ENCODE measurements at places on chromosomes 16 and 17. TPM values are rescaled to one million over a fixed set of nuclear protein-coding genes. Genes with fewer than 3 reads are reported as not detected.
A peak's percentile ranks its signal among the peaks of the same experiment; 100 is the strongest.

The PRAC2 gene
- total RNA-seq = not detected

The CACNG5 gene
- not detected for total RNA-seq

The HSD11B2 gene
- total RNA-seq = not detected

The CDH5 gene
- not detected for total RNA-seq

The OR1E2 gene
- total RNA-seq = not detected

The ATAD5 gene
- total RNA-seq = 3.5 TPM

DNA sequence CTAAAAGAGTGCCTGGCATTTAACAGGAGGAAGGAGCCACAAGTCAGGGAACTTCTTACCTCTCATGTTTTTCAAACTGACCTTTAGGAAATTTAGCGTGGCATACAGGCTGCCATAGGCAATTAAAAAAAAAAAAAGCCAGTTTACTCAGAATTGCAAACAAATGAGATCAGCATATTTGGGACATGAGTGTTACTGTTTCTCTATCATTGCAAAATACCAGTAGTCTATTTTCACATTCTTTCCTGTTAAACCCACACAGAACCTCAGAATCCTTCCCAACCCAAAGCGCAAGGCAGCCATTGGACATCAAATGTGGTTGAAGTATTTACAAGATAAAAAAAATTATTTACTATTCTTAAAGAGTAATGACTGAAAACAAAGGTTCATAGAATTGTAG is 366.4 kb upstream of the DYNLRB2 start:
- H3K36me3 ChIP-seq = no peaks in the 10 kb centered on the region
- H3K27me3 ChIP-seq = no peaks in the 10 kb centered on the region
- no peak overlapping the region for H3K4me3 ChIP-seq
- no peaks in the 10 kb centered on the region for H3K4me1 ChIP-seq

DNA sequence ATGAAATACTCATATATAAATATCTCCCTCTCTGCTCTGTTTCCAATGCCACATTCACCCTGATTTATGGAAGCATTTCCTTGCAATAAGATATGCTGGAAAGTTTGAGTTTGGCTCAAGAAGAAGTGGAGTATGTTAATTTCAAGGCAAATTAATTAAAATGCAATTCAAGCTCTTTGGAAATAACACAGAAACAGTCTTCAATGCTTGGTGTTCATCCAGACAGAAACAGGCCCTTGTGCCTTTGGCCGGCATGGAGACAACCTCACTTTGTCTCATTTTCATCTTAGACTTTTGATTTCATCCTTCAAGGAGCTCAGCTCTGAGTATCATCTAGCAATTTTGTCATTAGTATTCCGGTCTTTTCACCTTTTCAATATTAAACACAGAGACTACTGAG is 210.0 kb downstream of the C16orf95 start:
- no peak overlapping the region for H3K27ac ChIP-seq
- H3K36me3 ChIP-seq = no peaks in the 10 kb centered on the region
- no peak overlapping the region for H3K4me3 ChIP-seq
- H3K27me3 ChIP-seq = no peaks in the 10 kb centered on the region
- no peak for DNase-seq

DNA sequence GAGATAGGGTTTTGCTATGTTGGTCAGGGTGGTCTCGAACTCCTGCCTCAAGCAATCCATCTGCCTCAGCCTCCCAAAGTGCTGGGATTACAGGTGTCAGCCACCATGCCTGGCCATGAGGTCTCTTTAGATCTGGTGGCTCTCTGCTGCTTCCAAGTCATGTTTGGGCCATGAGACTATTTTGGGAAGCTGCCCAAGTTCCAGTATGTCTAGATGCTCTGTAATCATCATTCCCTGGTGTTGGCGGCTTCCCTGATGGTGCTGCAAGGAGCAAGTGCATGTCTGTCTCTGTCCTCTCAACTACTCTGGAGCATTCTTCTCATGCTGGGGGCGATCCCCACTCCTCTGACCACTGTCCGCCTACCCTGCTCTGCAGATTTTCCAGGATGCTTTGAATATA is 6.4 kb upstream of the ODF4 start:
- H3K4me1 ChIP-seq = no peaks in the 10 kb centered on the region
- no peak for DNase-seq
- H3K27ac ChIP-seq = no peak overlapping the region
- H3K36me3 ChIP-seq = no peaks in the 10 kb centered on the region

GRCh38 chr17:1906662-1907101 is 76.9 kb downstream of the RPA1 start:
- H3K27ac ChIP-seq = no peak overlapping the region
- no peak for DNase-seq

- no peaks in the 10 kb centered on the region for H3K27me3 ChIP-seq
- no peak for DNase-seq
- no peaks in the 10 kb centered on the region for H3K4me1 ChIP-seq
- no peaks in the 10 kb centered on the region for H3K36me3 ChIP-seq
Observed at GRCh38 chr16:73196670-73197069, 148.7 kb upstream of the ZFHX3 start.

GRCh38 chr16:31471875-31472708 is at the start of gene TGFB1I1:
TGFB1I1 (plus strand) TSS chr16:31472152; CDS start chr16:31472189, 37 bp downstream.
- H3K36me3 ChIP-seq = no peaks in the 10 kb centered on the region
- no peaks in the 10 kb centered on the region for H3K27me3 ChIP-seq
- peaks cover 10% of the 10 kb centered on the region for H3K4me1 ChIP-seq
- no peak for DNase-seq

- no peak overlapping the region for H3K27ac ChIP-seq
- H3K27me3 ChIP-seq = no peaks in the 10 kb centered on the region
- H3K4me3 ChIP-seq = no peak overlapping the region
- DNase-seq = no peak
- H3K4me1 ChIP-seq = no peaks in the 10 kb centered on the region
Observed at GRCh38 chr17:50575581-50576210, 15.2 kb downstream of the CACNA1G start.

DNA sequence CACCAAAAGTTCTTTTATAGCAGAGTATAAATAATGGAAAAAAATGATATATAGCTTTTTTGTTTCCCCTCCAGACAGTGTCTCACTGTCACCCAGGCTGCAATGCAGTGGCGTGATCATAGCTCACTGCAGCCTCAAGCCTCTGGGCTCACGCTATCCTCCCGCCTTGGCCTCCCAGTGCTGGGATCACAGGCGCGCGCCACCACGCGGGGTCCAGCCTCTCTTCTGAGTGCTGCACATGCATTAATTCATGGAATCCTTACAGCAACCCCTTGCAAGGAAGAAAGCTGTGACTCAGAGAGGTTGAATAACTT is 18.0 kb upstream of the ZNF629 start:
- H3K4me3 ChIP-seq = peak overlapping the region; percentile 86
- peak overlapping the region; percentile 76 for H3K27ac ChIP-seq
- H3K4me1 ChIP-seq = peaks cover 7% of the 10 kb centered on the region
- no peaks in the 10 kb centered on the region for H3K27me3 ChIP-seq

DNA sequence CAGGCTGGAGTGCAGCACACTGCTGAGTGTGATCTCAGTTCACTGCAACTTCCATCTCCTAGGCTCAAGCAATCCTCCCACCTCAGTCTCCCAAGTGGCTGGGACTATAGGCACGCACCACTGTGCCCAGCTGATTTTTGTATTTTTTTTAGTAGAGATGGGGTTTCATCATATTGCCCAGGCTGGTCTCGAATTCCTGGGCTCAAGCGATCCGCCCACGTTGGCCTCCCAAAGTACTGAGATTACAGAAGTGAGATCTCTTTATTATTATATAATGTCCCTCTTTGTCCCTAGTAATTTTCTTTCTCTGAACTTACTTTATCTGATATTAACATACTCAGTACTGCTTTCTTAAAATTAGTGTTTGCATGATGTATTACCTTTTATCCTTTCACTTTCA is 8.3 kb downstream of the CFAP97D1 start:
- H3K27ac ChIP-seq = no peak overlapping the region
- DNase-seq = no peak
- no peaks in the 10 kb centered on the region for H3K36me3 ChIP-seq
- H3K4me1 ChIP-seq = no peaks in the 10 kb centered on the region

DNA sequence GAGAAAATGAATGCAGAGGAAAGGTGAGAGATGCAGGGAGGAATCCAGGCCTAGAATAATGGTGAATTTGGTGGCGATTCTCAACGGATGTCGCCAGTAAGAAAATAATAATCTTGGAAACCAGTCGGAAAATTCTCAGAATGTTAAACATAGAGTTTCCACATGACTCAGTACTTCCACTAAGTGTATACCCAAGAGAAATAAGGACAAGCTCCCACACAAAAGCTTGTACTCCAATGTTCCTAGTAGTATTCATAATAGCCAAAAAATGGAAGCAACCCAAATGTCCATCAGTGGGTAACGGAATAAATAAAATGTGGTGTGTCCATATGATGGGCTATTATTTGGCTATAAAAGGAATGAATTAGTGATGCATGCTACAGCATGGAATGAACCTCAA is 19.4 kb upstream of the ENGASE start:
- no peaks in the 10 kb centered on the region for H3K4me1 ChIP-seq
- H3K4me3 ChIP-seq = no peak overlapping the region
- H3K36me3 ChIP-seq = no peaks in the 10 kb centered on the region
- H3K27me3 ChIP-seq = no peaks in the 10 kb centered on the region
- no peak overlapping the region for H3K27ac ChIP-seq
- DNase-seq = no peak

- peak overlapping the region; percentile 91 for H3K27ac ChIP-seq
- peaks cover 32% of the 10 kb centered on the region for H3K4me1 ChIP-seq
- peak overlapping the region; percentile 29 for H3K4me3 ChIP-seq
- DNase-seq = no peak
- no peaks in the 10 kb centered on the region for H3K36me3 ChIP-seq
Observed at GRCh38 chr16:70429888-70430666, 8.8 kb downstream of the ST3GAL2 start.

DNA sequence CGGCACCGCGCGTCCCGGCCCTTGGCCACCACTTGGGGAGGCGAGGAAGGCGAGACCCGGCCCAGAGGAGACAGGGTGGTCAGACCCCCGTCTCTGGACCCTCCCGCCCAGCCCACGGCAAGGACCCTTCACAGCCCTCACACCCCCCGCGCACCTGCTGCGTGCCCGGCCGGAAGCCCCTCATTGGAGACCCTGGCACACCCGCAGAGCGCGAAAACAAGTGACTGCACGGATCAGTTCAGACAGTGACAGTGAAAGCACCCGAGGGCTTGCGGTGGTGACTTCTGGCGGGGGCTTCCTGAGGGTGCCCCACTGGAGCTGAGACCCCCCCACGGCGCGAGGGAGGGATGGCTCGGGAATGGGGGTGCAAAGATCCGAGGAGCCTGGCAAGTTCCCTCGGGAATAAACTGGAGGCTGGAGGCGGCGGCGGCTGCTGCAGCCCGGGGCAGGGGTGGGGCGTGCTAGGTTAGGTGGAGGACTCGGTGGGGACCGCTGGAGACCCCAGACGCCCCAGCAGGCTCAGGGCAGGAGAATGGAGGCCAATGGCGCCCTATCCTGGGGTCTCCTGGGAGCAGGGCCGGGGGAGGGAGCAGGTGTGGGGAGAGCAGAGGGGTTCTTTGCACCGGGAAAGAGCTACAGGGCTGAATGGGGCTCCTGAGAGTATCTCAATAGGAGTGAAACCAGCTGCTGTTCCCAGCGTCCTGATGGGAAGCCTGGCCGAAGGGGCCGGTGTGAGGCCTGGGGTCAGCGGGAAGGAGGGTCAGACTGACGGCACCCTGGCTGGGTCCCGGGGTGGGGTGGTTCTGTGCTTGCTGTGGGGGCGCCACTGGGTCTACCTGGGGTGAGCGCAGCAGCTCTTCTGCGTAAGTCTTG is 824 bp upstream of the FBXL16 start:
- DNase-seq = no peak
- H3K4me3 ChIP-seq = no peak overlapping the region
- H3K36me3 ChIP-seq = no peaks in the 10 kb centered on the region
- H3K27ac ChIP-seq = no peak overlapping the region
- H3K27me3 ChIP-seq = peaks cover 4% of the 10 kb centered on the region

GRCh38 chr17:55524440-55525220 is 13.4 kb upstream of the SMIM36 start:
- H3K27ac ChIP-seq = no peak overlapping the region
- H3K27me3 ChIP-seq = no peaks in the 10 kb centered on the region
- H3K4me1 ChIP-seq = no peaks in the 10 kb centered on the region
- DNase-seq = no peak
- H3K4me3 ChIP-seq = no peak overlapping the region

GRCh38 chr17:4872786-4873185 is 26.6 kb upstream of the C17orf107 start:
- no peaks in the 10 kb centered on the region for H3K4me1 ChIP-seq
- H3K36me3 ChIP-seq = peaks cover 12% of the 10 kb centered on the region
- no peak overlapping the region for H3K27ac ChIP-seq
- DNase-seq = no peak

DNA sequence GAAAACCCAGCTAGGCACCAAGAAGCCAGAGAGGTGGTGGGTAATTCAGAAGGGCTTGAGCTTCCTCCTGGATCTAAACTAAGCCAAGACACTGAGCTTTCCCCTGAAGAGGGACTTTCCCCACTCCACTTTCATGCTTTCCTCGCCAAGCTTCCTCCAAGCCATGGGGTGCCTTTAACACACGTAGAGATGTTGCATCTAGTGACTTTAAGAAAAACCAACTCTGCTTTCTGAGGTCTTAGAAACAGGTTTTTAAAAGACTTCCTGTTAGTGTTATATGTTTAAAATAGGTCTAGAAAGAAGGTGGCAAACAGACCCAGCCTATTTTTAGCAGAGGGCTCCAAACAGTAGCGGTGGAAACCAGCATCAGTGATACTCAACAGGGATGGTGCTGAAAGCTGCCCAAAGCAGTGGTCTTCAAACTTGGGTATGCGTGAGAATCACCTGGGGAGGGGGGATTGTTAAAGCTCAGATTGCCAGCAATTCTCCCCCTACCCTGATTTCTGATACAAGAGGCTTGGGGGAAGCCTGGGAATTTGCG is 585.6 kb downstream of the CDH13 start:
- H3K4me3 ChIP-seq = no peak overlapping the region
- no peaks in the 10 kb centered on the region for H3K36me3 ChIP-seq
- no peak for DNase-seq
- no peaks in the 10 kb centered on the region for H3K27me3 ChIP-seq
- H3K4me1 ChIP-seq = no peaks in the 10 kb centered on the region
- no peak overlapping the region for H3K27ac ChIP-seq
